ENCODE measurements at places on chromosomes 6 and 20.

- no peak for DNase-seq
Observed at GRCh38 chr6:106115286-106115685, 29.1 kb downstream of the PRDM1 start.

DNA sequence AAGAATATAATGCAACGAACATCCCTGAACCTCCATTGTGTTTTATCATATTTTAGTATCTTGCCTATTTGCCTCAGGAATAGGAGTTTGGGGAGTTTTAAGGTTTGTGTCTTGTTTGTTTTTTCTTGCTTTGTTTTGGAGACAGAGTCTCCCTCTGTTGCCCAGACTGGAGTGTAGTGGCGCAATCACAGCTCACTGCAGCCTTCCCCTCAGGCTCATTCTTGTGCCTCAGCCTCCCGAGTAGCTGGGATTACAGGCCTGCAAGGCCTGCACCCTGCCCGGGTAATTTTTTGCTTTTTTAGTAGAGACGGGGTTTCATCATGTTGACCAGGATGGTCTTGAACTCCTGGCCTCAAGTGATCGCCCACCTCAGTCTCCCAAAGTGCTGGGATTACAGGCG, 63.3 kb upstream of the CARMIL1 start:
- DNase-seq, result no peak

GRCh38 chr6:42411406-42411805, 40.3 kb downstream of the TRERF1 start:
- no peak for DNase-seq

DNA sequence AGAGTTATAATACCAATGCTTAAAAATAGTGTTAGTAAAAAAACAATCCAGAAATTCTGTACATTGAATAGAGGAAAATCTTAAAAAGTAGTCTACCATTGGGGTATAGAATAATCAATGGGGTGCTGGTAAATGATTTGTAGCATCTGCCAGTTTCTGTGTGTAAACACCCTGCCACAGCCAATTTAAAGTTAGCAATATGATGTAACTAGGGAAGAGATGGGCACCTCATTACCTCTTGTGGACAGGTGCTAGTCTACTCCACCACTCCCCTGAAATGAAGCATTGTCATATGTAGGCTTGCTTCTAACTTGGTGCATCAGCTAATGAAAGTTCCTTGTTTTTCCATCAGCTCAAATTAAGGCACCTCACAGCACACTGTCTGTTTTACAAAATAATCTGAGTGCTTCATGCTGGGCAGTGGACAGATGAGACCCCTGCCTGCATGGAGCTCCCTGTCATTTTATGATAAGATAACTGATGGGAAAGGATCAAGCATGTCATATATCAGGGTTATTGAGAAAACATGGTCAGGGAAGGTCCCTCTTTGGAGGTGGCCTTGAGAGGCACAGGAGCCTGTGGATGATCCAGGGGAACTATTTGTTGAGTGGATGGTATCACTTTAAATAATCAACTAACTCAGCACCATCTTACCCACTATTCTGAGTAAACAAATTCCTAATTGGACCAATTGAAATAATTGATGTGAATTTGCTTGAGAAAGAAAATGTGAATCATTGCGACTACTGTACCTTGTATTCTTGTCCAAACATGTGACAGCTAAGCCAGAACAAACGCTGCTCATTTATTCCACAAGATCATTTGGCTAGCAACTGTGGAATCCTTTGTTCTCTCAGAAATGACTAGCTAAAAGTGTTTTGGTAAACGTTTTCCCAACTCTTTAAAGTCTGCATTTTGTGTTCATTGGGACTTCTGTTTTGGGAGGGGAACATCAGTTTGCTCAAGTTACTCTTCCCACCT, 45.9 kb upstream of the CSE1L start:
- DNase-seq, result no peak

Measured in germinal center (tissue), 1 donor.